Activated CD4-positive, alpha-beta memory T cell treated with anti-CD3 and anti-CD28 coated beads, Interleukin-2, amount 10 ng/mL, durations not matched to agents 7 days and 5 days (primary cell): ENCODE measurements at places on chromosomes 6 and 20.

GRCh38 chr6:98639089-98639635 lies 195.2 kb upstream of the POU3F2 start:
- no peak for DNase-seq

DNA sequence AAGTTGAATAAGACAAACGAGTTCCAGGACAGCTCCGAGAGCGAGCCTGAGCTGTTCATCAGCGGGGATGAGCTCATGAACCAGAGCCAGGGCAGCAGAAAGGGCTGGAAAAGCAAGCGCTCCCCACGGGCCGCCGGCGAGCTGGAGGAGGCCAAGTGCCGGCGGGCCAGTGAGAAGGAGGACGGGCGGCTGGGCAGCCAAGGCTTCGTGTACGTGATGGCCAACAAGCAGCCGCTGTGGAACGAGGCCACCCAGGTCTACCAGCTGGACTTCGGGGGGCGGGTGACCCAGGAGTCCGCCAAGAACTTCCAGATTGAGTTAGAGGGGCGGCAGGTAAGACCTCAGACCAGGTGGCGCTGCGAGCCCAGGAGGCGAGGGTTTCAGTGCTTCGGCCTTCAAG lies 56.0 kb upstream of the TMEM181 start:
- DNase-seq: no peak

DNA sequence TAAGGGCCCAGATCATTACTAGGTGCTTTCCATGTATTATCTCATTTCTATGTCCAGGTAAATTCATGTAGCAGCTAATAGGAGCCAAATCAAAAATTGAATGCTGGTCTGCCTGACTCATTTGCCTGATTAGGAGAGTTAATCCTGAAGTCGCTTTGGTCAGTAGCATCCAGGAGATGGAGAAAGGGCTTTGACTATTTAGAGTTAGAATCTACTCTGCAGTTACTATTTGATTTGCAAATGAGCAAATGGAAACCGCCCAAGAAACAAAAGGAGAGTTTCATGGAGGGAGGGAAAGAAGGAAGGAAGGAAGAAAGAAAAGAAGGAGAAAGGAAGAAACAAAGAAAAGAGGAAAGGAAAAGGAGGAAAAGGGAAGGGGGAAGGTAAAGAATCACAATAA lies 539.6 kb upstream of the MMS22L start:
- DNase-seq: no peak

GRCh38 chr20:50188879-50189680 lies 1.6 kb upstream of the CEBPB start:
- no peak for DNase-seq

DNA sequence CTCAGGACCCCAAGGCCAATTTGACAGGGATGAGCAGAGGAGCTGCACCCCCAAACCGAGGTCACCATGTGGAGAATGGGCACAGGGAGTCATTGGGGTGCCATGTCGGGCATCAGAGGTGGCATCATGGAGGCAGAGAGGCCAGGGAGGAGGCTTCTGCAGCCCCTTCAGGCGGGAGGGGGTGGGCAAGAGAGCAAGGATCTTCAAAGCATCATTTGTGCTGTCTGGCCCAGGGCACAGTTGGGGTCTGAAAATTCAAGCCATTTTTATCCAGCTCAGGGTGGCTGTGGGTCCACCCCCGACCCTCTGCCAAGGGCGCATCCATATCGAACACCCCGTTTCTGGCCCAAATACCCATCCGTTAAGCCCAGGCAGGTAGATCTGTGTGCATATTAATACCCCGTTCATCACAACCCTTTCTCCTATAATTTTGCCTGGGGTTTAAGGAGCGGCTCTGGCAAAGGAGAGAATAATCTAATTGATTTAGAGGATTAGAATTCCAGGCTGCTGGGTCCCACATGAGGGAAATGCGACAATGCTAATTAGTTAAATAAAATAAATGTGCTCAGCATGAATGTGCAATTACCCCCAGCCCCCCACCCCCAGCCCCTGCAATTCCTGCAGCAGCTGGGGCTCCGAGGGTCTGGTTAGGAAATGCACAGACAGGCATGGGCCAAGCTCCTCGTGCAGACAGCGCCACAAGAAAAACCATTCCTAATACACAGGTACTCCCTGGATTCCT lies 31.9 kb downstream of the VSTM2L start:
- no peak for DNase-seq

DNA sequence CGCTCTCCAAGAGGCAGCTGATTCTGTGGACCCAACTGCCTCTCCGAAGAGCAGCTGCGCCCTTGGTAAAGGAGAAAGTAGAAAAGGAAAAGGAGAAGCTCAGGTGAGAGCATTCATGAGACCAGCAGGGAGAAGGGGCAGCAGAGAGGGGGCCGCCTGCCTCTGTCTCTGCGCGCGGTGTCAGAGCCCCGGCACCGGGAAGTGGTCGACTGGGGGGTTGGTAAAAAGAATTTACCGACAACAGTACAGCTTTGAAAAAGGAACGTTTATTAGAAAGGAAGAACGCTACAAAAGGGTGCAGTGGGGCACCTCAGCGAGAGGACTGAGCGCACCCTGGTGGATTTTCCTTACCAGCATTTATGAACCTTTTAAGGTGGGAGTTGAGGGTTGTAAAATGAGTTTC lies 61.9 kb downstream of the GPR6 start:
- peak; percentile 51 for DNase-seq

DNA sequence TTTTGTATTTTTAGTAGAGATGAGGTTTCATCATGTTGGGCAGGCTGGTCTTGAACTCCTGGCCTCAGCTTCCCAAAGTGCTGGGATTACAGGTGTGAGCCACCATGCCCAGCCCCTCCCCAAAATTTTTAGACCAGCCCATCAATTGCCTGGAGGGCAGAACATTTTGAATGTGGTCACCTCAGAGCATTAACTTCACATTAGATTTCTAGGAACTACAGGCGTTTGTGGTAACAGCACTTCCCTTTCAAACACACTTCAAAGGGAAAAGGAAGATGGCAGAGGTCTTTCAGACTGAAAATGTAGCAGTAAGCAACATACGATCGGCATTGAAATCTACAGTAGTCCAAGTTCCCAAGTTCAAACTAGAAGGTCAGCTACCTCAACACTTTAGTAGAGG lies 12.3 kb upstream of the SLA2 start:
- DNase-seq: peak; percentile 44

DNA sequence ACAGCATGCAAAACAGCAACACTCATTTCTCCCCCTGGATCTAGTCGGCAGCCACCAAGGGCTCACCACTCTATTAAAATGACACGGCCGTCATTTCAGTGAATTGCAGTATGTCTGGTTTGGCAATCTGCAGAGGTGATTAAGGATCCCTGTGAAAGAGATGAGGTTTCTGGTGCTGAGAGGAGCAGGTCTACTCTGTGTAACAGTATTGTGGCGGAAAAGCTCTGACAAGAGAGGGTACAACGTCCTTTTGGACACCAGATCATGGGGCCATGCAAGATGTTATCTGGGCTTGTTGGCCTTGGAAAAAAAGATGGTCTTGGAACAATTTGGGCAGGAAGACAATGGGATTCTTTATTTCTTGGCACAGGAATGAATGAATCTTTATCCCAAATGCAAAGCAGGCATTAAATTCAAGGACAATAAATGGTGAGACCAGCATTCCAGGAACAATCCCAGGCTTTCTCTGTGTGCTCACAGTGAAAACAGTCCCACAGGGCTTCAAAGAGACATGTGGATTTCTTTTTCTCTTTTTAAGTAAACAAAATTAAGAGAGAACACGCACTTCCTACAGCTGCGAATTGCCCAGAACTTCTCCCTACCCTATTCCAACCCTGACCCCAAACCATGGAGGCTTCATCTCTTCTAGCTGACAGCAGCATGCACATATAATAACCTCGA lies 33.7 kb upstream of the ADGRF1 start:
- DNase-seq: no peak

DNA sequence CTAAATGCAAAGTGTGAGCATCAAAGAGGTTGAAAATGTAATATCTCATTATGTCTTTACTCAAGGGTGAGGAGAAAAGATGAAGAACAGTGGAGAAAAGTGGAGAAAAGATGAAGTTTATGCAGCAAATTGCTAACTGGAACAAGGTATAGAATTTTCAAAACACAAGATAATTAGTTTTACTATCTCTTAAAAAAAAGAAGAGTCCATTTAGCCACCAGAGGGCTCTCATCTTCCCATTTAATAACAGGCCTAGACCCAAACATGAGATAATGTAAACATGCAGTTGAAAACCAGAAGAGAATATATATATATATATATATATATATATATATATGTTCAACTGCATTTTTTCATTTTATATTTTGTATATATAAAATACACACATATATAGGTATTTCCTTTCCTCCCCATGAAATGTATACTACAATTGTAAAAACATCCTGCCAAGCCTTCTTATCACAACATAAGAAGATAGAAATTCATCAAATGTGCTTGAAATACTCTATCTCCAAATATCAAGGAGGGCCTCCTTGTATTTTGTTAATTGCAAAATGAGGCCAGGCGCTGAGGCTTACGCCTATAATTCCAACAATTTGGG lies 78.4 kb downstream of the ADTRP start:
- no peak for DNase-seq

GRCh38 chr6:156767603-156768467 lies 9.3 kb upstream of the ARID1B start:
- no peak for DNase-seq

DNA sequence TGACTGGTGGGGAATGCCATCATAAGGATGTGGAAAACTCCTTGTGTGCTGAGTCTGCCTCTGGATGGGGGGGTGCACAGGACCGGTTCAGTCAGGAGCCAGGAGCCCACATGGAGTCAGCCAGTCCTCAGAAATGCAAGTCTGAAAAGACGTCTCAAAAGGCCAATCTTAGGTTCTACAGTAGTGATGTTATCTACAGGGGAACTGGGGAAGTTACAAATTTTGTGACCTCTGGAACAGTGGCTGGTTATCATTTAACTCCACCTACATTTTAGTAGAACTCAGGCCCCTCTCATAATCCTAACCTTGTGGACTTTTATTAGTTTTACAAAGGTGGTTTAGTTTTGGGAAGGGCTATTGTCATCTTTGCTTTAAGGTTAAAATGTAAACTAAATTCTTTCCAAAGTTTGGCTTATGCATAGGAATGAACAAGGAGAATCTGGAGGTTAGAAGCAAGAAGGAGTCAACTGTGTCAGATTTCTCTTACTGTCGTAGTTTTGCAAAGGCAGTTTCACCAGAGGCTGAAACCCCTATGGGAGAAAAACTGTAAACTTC lies 13.7 kb upstream of the TBC1D22B start:
- DNase-seq: no peak

DNA sequence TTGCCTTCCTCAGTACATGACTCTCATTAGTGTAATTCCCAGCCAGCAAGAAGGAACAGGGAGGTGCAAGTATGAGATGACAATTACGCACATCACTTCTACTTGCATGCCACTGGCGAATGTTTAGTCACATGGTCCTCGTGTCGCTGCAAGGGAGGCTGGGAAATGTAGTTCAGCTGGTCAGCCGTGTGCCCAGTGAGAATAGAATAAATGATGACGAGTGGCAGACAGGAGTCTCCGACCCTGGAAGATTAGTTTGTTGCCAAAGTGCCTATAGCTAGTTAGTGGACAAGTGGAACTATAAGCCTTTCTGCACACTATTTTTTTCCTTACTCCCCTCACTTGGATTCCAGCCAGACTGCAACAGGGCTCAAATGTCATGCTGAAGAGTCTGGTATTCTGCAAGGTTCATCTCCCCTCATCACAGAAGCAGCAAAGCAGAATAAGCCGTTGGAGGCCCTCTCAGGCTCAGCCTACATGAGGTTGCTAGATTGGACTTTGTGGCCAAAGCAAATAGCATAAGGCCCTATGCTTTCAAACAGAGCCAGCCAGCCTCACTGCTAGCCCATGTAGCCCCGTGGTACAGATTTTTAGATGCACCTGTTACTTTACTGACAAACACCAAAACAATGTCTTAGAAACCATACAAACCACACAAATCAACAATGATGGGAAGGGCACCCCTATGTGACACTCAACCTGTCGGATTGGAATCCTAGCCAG lies 9.7 kb downstream of the LINC00237 start:
- DNase-seq: no peak

GRCh38 chr6:117384659-117385058 lies 41.1 kb downstream of the ROS1 start:
- DNase-seq: no peak
